ENCODE measurements at places on chromosomes 7 and 10.
A peak's percentile ranks its signal among the peaks of the same experiment; 100 is the strongest.

DNA sequence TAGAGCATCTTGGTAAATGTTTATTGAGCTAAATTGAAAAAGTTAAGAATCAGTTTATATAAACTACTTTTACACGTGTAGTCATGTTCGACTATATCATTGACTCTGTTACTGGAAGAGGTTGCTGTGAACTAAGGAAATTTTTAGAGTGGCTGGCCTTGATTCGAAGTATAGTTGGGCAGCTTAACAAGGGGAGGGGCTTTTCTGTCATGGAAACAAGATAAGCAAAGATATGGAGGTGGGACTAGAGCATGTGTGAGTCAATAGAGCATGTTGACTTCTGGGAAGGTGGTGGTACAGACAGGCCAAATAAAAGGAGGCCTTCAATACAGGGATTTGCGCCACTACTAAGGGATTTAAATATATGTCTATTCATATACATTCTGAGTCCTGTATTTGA, 7.6 kb downstream of the ATP5F1C start:
- DNase-seq: no peak

- no peak for DNase-seq
Observed at GRCh38 chr7:116785843-116786242, 76.5 kb upstream of the CAPZA2 start.

DNA sequence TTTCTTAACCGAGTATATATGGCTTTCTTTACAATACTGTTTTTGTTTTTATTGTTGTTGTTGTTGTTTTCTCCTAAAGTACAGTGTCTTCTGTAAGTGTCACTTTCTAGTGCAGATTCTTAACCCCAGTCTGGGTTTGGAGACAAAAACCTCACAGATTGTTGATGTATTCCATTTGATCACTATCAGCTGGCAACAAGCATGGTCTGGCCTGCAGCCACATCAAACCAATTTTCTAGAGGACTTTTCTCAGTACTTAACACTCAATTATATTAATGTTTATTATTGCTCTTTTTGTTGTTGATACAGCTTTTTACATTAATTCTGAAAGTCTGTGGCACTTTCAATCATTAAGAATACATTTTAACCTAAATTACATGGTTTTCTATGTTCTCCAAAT, 17.1 kb downstream of the LRRN3 start:
- no peak for DNase-seq

DNA sequence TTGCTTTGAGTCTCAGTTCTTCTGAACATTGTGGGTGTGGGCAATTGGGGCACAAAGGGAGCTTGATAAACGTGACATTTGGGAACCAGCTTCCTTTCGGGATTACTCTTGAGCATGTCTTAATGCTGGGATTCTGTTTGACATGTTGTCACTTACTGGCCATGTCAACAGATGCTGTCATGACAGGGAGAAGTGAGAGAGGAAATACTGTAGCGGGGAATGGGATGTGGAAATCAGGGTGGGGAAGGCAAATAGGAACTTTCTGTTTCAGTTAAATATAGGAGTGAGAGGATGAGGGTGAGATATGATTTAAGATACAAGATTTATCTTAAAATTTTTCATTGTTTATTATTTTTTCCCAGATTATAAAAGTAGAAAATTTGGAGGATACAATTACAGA, 83.9 kb downstream of the SEC23IP start:
- DNase-seq: no peak

GRCh38 chr7:27223941-27224575, 18.5 kb upstream of the EVX1 start:
- DNase-seq: no peak

DNA sequence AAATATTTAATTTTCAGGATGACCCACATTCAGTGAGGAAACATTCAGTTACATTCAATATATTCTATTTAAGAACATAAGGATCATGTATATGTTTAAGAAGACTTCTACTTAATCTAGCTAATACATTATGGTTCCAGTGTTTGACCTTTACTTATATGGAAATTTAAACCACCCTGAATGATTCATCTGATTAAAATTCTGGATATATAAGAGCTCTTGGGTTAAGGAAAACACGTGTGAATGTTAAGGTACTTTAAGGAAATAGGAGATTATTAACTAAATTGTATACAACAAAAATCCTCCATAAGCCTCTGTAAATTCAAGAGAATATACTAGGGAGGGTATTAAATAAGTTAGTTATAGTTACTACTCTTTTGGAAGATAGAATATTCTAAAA, 40.9 kb downstream of the HDAC9 start:
- no peak for DNase-seq

- no peak for DNase-seq
Observed at GRCh38 chr7:41867639-41868280, 164.9 kb upstream of the INHBA start.

- no peak for DNase-seq
Observed at GRCh38 chr7:41147606-41148485, 555.0 kb downstream of the INHBA start.

DNA sequence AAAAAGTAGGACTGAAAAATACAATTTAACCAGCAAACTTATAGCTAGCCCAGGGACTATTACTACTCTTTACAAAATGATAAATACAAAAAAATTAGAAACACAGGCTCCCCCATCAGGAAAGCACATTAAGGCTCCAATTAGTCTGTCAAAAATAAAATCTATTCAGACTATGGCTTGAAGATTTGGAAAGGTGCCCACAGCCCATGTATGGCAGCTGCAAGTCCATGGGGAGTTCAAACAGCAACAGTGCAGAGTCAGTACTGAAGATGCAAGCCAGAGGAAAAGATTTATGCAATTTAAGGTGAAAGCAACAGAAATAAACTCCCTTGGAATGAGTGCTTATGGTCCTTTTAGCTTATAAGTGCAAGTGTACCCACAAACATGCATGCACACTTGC, 29.7 kb downstream of the IMMP2L start:
- DNase-seq: no peak

DNA sequence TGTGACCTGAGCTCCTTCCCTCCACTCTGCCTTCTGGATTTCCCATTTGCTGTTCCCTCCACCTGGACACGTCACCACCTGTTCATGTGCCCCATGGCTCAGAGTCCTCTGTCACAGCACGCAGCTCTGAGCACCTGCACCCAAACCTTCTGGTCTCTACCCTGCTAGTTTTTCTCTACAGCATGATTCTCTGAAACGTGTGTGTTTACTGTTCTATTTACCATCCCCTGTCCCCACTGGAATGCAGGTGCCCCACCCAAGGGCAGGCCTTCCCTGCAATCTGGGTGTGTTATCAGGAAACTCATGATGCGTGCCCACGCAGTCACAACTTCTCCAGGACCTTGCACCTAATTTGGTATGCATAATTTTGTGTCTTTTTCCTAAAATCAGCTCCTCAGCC, 284.4 kb upstream of the IGFBP3 start:
- DNase-seq: no peak

DNA sequence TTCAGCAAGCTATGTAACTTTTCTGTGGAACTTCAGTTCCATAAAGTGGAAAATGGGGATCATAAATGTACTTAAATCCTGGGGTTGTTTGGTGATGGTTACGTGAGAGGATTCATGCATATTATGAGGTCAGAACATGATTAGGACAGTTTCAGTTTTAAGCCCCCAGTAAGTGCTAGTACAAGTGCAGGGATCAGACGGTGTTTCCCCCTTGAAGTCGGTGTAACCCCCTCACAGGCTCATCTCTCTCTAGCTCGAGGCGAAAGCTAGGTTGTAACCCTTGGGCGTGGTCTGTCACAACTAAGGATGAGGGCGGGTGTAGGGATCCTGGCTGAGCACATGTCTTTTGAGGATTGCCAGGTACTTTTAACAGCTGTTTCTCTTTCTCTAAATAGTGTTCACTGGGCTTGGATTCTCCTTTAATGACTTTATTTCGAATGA, 84.7 kb downstream of the SPAG6 start:
- DNase-seq: no peak

GRCh38 chr7:45085619-45086200, 3.1 kb downstream of the NACAD start:
- no peak for DNase-seq

DNA sequence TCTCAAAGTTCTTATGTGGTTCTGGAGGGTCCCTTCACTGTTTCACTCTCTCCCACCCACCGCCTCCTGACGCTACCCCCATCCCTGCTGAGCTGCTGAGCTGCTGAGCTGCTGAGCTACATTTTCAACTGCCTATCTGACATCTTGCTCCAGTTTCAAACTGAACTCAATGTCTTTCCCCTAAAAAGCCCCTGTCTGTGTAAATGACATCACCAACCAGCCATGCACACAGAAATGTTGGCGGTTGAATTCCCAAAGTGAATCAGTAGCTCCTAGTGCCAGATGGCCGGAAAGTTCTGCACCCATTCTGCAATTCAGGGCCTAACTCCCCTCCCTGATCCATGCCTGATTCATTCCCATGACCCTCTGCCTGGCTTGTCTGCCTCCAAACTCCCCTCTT, 71.2 kb downstream of the WNT2 start:
- no peak for DNase-seq

DNA sequence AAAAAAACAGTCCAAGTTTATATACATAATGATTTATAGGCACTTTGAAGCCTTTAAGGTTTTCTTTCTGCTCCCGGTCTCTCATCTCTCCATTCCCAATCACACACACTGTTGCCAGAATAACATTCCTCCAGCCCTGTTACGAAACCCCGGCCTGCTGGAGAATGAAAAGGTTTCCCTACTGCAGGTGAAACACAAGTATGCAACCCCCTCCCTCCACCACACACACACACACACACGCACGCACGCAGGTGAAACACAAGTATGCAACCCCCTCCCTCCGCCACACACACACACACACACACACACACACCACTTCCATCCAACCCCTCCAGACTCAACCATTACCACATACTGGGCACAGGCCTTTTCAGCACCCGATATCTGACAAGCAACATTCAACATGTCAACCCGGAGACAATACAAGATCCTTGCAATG, 87.5 kb downstream of the PARD3 start:
- DNase-seq: no peak

DNA sequence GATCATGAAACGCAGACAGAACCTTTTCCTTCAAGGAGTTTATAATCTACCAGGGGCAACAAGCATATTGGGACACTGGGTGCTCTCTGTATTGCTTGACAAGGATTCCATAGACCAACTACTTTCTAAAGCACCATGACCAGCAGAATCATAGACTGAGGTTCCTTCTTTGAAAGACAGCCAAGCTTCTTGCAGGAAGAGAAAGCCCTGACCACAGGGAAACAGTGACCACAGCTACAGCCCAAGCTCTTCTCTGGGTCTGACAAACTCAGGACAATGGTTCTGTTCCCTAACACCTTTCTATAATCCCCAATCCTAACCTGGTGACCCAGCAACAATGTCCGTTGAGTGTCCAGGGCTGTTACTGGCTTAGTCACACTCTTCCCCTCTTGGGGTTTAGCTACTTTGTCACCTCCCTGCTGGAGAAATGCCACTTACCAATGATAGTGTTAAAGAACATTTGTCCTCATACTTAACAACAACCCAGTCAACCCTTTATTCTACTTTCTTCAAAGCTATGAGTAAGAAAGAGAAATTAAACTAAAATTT, 155.7 kb downstream of the JAZF1 start:
- DNase-seq: no peak

DNA sequence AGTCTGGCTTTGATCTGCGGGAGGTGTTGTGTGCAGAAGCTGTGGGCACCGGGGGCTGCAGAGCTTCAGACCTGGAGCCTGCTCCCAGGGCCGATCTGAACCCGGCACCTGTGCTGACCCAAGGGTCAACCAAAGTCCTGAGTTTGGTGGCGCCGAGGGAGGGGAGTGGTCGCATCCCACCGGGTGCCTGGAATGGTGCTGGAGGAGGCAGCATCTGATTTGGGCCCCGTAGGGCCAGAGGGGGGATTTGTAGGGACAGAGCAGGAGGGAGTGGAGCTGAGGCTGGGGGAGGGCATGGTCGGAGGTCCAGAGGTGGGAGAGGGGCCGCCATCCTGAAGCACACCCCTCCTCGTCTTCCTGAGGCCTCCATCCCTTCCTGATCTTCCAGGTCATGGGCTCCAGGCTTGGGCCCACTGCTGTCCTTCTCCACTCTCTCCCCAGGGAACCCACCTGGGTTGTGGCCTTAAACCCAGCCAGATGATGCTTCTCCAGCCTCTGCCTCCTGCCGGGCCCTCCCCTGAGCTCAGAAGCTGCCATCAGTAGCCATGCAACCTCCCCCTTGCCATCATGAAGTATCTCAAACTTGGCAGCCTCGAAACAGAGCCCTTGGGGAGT, 112.9 kb downstream of the LHPP start:
- no peak for DNase-seq

- DNase-seq: no peak
Observed at GRCh38 chr7:31284106-31284505, 56.4 kb downstream of the NEUROD6 start.

GRCh38 chr10:93818086-93818485, 60.4 kb downstream of the LGI1 start:
- DNase-seq: no peak

- no peak for DNase-seq
Observed at GRCh38 chr10:87844837-87845623, 18.3 kb downstream of the KLLN start.

DNA sequence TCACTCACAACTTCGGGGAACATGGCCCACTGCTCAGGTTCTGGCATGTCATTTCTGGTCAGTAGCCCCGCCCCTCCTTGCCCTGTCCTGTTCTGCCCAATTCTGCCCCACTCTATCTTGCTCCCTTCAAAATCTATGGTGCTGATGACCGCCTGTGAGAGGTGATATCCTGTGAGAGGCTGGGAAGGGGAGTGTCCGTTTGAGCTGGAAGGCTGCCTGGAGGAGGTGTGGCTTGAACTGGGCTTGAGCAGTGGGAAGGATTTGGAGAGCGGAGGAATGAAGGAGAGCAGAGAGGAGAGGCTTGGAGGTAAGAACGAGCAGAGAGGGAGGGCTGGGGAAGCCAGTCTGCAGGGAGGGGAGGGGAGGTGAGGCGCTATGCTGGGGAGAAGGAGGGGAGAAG, 145.3 kb downstream of the RPS24 start:
- no peak for DNase-seq

- no peak for DNase-seq
Observed at GRCh38 chr10:1156921-1157614, 100.9 kb downstream of the WDR37 start.

GRCh38 chr10:113516061-113516460, 36.8 kb upstream of the HABP2 start:
- DNase-seq: no peak

DNA sequence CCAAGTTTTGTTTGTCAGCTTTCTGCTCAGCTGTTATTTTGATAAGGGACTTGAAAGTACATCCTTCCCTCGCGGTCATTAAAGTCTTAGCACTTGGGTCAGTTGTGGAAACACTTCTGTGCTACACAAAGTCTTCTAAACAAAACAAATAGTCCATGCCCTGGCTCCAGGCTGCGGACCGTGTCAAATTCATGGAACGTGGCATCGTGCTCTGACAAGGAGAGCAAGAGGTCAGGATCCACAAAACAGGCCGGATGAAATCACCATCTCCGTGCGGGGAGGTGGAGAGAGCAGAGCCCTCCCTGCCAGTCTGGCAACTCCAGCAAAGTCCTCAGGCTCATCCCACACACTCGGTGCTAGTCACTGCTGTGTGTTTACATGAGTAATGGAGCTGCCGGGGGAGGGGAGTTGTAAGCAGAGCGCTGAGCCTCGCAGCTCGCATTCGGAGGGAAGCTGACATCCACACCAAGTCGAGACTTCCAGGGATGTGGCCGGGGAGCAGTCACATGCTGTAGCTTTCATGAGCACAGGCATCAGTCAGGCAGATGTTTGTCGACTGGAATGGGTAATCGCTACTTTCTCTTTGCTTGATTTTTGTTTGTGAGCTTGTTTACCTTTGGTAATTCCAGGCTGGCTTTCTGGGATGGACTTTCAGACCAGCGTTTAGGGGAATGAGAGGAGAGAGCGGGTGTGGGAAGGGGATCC, 147.6 kb downstream of the ARID5B start:
- DNase-seq: peak; percentile 76

GRCh38 chr10:77837248-77837924, 89.2 kb downstream of the DLG5 start:
- DNase-seq: peak; percentile 77

- no peak for DNase-seq
Observed at GRCh38 chr7:70505468-70505867, 626.5 kb upstream of the GALNT17 start.

All from activated naive CD4-positive, alpha-beta T cell treated with anti-CD3 and anti-CD28 coated beads, Interleukin-2, amount 10 ng/mL, durations not matched to agents 7 days and 5 days (primary cell).